Stimulated activated CD8-positive, alpha-beta memory T cell treated with anti-CD3 and anti-CD28 coated beads, Interleukin-4, amount 100 ng/mL, for 1 hour (primary cell): ENCODE measurements at places on chromosomes 12 and 14.

- no peak for DNase-seq
Observed at GRCh38 chr14:89429199-89430181, 12.5 kb upstream of the FOXN3 start.

GRCh38 chr14:69037790-69038454 is 58.8 kb upstream of the ACTN1 start:
- DNase-seq: no peak

GRCh38 chr12:9221483-9221882 is 13.3 kb upstream of the PZP start:
- no peak for DNase-seq

GRCh38 chr14:30270200-30271161 is 288.5 kb upstream of the G2E3 start:
- DNase-seq: peak; percentile 19

- DNase-seq: no peak
Observed at GRCh38 chr12:124544311-124544970, 23.0 kb downstream of the NCOR2 start.

- no peak for DNase-seq
Observed at GRCh38 chr12:20463913-20464524, 95.7 kb downstream of the PDE3A start.

- no peak for DNase-seq
Observed at GRCh38 chr12:26238341-26239121, 43.2 kb downstream of the SSPN start.

- DNase-seq: no peak
Observed at GRCh38 chr12:52007158-52007921, 594 bp downstream of the TAMALIN start.

- DNase-seq: no peak
Observed at GRCh38 chr14:90408713-90409112, 11.9 kb downstream of the CALM1 start.
